Naive thymus-derived CD4-positive, alpha-beta T cell (primary cell): ENCODE measurements at places on chromosomes 4 and X. TPM values are rescaled to one million over a fixed set of nuclear protein-coding genes. Genes with fewer than 3 reads are reported as not detected.
A peak's percentile ranks its signal among the peaks of the same experiment; 100 is the strongest.

GRCh38 chr4:42482516-42483327 lies 85.4 kb downstream of the SHISA3 start:
- peaks cover 15% of the 10 kb centered on the region for H3K36me3 ChIP-seq
- H3K4me1 ChIP-seq = no peaks in the 10 kb centered on the region
- H3K27ac ChIP-seq = no peak overlapping the region
- no peaks in the 10 kb centered on the region for H3K27me3 ChIP-seq
- no peak overlapping the region for H3K4me3 ChIP-seq
- no peak for DNase-seq

DNA sequence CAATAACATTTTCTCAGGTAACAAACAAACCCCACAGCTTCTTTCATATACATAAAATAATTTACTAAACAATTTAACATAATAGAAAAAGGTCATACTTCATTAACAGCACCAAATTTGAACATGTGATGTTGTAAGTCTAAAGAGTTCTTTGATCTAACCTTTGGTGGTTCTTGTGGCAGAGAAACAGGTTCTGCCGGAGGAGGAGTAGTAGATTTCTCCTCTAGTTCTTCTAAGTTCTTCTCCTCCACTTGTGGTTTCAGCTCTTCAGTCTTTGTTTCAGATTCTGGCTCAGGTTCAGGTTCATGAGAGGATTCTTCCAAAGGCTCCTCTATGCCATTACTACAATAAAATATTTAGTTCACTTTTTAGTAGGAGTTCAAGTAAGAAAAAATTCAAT lies 18.3 kb downstream of the G3BP2 start:
- H3K27me3 ChIP-seq = no peaks in the 10 kb centered on the region
- H3K4me1 ChIP-seq = peaks cover 25% of the 10 kb centered on the region
- peak; percentile 49 for DNase-seq
- H3K4me3 ChIP-seq = no peak overlapping the region
- H3K27ac ChIP-seq = peak overlapping the region; percentile 82
- H3K36me3 ChIP-seq = peaks cover 46% of the 10 kb centered on the region

DNA sequence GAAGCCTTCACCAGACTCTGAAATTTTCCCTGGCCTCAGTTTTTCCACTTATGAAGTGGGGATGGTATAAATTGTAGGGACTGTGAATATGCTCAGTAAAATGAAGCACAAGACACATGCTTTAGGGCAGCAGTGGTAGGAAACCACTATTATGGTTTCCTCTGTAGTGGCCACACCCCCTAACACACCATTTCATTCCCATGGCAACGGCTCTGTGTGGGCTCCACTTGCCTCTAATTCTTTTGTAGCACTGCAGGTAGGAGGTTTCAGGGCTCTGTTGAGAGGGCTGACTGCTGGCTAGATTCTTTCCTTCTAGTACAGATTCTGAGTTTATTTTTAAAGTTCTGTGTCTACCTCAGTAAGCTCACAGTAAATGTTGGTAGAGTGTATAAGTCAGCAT lies 3.5 kb upstream of the VMA21 start:
- no peaks in the 10 kb centered on the region for H3K27me3 ChIP-seq
- peak overlapping the region; percentile 74 for H3K27ac ChIP-seq

DNA sequence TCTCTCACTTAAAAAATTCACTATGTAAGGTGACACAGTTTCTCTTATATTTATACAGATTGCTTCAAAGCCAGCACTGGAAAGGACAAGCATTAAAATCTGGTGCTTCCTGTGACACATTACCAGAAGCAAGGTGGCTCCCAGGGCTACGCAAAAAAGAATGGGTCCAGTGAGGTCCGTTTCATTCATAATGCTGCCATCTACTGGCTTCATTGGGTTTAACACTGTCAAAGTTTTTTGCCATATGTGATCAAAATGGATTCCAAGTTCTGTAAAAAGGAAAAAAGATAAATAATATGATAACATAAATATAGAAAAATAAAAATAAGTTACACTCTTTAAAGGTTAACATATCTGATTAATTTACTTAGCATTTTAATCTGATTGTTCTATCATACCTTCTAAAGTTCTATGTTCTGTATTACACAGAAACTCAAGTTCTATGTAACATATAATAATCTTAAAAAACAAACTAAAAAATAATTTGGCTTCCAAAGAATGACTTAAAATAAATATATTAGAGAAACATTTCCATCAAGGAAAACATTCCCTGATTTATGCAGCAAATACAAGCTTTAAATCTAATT lies 22.1 kb downstream of the YIPF7 start:
- H3K4me1 ChIP-seq = no peaks in the 10 kb centered on the region
- peak; percentile 42 for DNase-seq
- H3K36me3 ChIP-seq = no peaks in the 10 kb centered on the region
- no peaks in the 10 kb centered on the region for H3K27me3 ChIP-seq
- H3K27ac ChIP-seq = no peak overlapping the region

DNA sequence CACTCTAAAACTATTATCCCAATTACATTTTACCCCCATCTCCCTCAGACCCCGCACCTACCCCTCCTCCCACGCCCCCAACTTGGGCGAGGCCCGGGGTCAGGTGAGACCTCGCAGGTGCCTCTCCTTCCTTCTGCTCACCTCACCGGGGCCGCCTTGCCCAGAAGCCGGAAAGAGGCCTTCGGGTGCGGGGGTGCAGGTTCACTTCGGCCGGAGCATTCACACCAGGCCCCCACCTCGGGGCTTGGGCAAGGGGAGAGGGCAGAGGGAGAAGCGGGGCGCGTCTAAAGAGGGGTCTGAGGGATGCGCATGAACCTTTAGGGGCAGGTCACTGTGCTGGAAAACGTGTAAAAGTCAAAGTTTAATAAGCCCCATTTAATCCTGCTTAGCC lies 427 bp downstream of the ZNF182 start:
- no peak for DNase-seq
- H3K4me3 ChIP-seq = peak overlapping the region; percentile 90
- no peaks in the 10 kb centered on the region for H3K4me1 ChIP-seq
- no peaks in the 10 kb centered on the region for H3K36me3 ChIP-seq
- H3K27me3 ChIP-seq = no peaks in the 10 kb centered on the region
- H3K27ac ChIP-seq = peak overlapping the region; percentile 74

- DNase-seq = no peak
- no peaks in the 10 kb centered on the region for H3K4me1 ChIP-seq
- no peak overlapping the region for H3K27ac ChIP-seq
- H3K27me3 ChIP-seq = no peaks in the 10 kb centered on the region
- H3K4me3 ChIP-seq = no peak overlapping the region
- H3K36me3 ChIP-seq = no peaks in the 10 kb centered on the region
Measured at GRCh38 chrX:30340753-30341152, 31.6 kb upstream of the NR0B1 start.

DNA sequence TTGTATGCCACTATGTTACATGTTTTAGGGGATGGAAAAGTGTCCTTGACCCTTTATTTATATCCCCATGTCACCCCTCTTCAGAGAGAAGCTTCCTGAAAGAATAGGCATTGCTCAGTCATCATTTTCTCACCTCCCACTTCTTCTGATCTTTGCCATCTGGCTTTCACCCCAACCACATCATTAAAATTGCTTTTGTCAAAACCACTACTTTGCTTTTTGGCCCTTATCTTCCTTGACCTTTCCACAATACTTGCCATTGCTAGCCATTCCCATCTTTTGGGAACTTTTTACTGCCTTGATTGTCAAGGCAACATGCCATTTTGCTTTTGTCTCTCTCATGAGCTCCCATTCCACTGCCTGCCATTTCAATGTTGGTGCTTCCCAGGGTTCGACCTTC lies 14.9 kb upstream of the FAM9B start:
- H3K27ac ChIP-seq = no peak overlapping the region
- H3K36me3 ChIP-seq = no peaks in the 10 kb centered on the region
- H3K4me3 ChIP-seq = no peak overlapping the region
- no peak for DNase-seq
- no peaks in the 10 kb centered on the region for H3K27me3 ChIP-seq

DNA sequence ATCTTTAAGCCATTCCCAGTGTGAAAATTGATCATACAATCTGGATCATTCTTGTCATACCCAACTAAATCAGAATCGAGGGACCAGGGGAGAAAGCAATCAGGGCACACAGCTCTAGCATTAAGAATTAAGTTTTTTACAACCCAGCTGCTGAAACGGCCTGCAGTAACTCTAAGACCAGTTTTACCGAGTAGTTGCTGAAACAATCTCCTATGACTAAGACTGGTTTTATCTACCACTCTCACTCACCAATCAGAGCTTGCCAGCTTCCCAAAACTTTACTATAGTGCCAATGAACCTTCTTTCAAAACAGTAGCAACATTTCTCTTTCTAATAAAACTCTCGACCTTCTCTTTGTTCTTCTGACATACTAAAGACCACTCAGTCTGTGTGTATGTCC lies 2.8 kb upstream of the SAP30 start:
- H3K4me3 ChIP-seq = no peak overlapping the region
- no peaks in the 10 kb centered on the region for H3K27me3 ChIP-seq
- no peak overlapping the region for H3K27ac ChIP-seq
- no peak for DNase-seq
- H3K4me1 ChIP-seq = peaks cover 5% of the 10 kb centered on the region

GRCh38 chrX:50002067-50002714 lies 79.8 kb downstream of the CLCN5 start:
- no peaks in the 10 kb centered on the region for H3K27me3 ChIP-seq
- H3K4me3 ChIP-seq = no peak overlapping the region
- no peak for DNase-seq
- H3K36me3 ChIP-seq = no peaks in the 10 kb centered on the region

DNA sequence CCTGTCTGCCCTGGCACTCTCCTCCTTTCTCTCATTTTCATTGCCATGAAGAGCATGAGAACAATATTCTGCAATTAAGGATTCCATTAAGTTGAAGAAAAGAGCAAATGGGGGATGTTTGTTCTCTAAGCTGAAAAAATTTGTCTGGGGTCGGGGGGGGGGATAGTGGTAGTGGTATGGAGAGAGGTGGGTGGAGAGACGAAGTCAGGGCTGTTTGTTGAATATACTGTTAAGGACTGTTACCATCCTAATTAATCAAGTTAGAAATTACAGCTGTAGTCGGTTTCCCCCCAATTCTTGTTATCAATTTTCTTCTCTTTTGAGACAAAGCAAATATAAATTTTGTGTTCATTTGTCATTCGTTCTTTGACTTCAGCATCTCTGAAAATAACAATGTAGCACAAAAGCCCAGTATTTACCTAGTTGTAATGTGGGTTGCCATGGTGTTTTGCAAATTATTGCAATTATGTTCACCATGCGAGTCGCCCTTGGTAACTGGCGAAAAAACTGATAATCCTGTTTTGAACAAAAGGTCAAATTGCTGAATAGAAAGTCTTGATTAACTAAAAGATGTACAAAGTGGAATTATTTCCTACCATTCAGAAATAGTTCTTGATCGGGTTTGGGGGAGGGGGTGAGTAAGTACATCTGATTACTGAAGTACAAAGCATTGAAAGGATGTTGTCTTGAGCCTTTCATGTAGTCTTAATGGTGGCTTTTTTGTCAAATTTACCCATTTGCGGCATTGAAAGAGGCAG lies 139.1 kb downstream of the ARX start:
- H3K4me1 ChIP-seq = no peaks in the 10 kb centered on the region
- no peak overlapping the region for H3K27ac ChIP-seq
- H3K4me3 ChIP-seq = no peak overlapping the region
- DNase-seq = no peak

DNA sequence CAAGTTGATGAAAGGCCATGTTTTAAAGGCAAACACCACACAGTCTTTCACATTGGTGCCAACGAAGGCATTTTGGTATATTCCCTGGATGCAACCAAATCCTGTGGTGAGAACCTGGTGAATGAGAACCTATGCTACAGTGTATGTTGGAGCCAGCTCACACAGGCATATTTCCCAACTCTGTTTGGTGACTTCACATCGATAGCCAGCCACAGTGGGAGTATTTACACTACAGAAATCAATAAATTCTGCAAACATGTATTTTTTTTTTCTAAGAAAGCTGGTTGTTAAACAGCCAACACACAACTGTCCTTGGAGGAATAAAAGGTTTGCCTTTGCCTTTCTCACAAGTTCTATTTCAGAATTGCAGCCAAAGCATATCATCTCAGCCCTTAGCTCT lies 691.0 kb downstream of the GRID2 start:
- H3K4me3 ChIP-seq = no peak overlapping the region
- no peak overlapping the region for H3K27ac ChIP-seq
- no peaks in the 10 kb centered on the region for H3K4me1 ChIP-seq
- H3K27me3 ChIP-seq = no peaks in the 10 kb centered on the region
- DNase-seq = no peak
- no peaks in the 10 kb centered on the region for H3K36me3 ChIP-seq

DNA sequence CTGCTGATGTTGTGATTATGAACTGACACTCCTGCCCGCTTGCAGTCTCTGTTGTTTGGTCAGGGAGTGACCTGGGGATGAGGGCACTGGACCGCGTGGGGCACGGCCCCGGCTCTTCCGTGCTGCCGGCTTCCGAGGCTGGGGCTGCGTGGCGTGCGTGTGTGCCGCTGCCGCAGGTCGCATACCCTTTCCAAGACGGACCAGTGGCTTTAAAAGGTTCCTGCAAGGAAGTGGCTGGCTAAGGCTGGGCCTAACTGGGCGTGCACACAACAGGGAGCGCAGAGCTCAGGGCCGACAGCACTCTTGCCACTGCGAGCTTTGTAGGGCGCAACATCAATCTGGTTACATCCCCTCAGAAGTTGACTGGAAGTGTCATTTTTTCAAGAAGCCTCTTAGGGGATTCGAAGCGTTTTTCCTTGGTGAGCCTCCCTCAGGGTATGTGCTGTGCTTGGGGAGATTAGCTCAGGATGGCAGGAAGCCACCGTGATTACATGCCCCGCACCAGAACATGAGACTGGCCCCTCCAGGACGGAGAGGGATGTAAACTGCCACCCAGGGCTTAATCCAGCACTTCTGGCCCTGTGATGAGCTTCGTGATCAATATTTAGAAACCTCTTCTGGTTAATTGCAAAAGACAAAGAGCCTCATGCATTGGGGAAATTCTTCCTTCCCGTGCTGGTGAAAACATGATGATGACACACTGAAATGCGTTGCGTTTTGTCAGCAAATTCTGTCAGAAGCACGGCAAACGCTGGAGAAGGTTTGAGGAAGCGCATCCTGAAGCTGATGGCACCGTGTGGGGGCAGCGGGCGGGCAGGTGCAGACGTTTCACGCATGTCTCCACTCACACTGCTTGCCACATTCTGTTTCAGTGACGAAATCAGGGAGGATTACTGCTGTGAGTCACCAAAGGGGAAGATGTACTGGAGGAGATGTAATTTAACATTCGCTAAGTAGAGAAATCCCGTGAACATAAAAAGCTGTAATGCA lies 11.1 kb downstream of the MAEA start:
- peaks cover 51% of the 10 kb centered on the region for H3K36me3 ChIP-seq
- no peaks in the 10 kb centered on the region for H3K4me1 ChIP-seq
- H3K4me3 ChIP-seq = no peak overlapping the region
- H3K27ac ChIP-seq = no peak overlapping the region

GRCh38 chrX:136823175-136823574 lies 42.4 kb upstream of the ARHGEF6 start:
- no peaks in the 10 kb centered on the region for H3K27me3 ChIP-seq
- DNase-seq = no peak
- H3K4me1 ChIP-seq = no peaks in the 10 kb centered on the region
- no peak overlapping the region for H3K4me3 ChIP-seq
- no peak overlapping the region for H3K27ac ChIP-seq

- DNase-seq = no peak
- H3K27me3 ChIP-seq = no peaks in the 10 kb centered on the region
- H3K27ac ChIP-seq = no peak overlapping the region
Measured at GRCh38 chr4:37765741-37766140, 60.7 kb upstream of the PGM2 start.

Gene MAGEA9B
- total RNA-seq = not detected in 2 replicates

Gene ADH7
- not detected for total RNA-seq

Gene SSX2B
- total RNA-seq = not detected

Gene FAM47A
- not detected for total RNA-seq

Gene VCX
- not detected for total RNA-seq

Gene TNIP3
- 0.90 TPM for total RNA-seq

Gene OPRPN
- total RNA-seq = not detected

Gene FAM50A
- total RNA-seq = 48.8 TPM
